ENCODE measurements at places on chromosomes 6 and 20.

DNA sequence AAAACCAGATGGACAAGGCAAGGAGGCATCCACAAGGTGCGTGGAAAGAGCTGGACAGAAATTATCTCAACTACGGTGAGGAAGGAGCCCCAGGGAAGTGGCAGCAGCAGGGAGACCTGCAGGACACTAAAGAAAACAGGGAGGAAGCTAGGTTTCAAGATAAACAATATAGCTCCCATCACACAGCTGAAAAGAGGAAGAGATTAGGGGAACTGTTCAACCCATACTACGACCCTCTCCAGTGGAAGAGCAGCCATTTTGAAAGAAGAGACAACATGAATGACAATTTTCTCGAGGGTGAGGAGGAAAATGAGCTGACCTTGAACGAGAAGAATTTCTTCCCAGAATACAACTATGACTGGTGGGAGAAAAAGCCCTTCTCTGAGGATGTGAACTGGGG, 26.8 kb downstream of the TRMT6 start:
- H3K27ac ChIP-seq = no peak overlapping the region
- no peak for DNase-seq
- H3K4me1 ChIP-seq = peaks cover 3% of the 10 kb centered on the region

DNA sequence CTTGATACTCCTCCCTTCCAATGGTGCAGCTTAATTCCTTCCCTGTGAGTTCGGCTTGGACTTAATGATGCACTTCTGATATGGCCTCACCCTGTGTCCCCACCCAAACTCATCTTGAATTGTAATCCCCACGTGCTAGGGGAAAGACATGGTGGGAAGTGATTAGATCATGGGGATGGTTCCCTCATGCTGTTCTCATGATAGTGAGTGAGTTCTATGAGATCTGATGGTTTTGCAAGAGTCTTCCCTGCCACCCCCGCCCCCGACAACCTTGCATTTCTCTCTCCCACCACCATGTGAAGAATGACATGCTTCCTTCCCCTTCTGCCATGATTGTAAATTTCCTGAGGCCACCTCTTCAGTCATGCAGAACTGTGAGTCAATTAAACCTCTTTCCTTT, 50.3 kb upstream of the HLA-G start:
- no peak overlapping the region for H3K27ac ChIP-seq
- DNase-seq = no peak
- H3K4me1 ChIP-seq = no peaks in the 10 kb centered on the region
- H3K27me3 ChIP-seq = peaks cover 35% of the 10 kb centered on the region

DNA sequence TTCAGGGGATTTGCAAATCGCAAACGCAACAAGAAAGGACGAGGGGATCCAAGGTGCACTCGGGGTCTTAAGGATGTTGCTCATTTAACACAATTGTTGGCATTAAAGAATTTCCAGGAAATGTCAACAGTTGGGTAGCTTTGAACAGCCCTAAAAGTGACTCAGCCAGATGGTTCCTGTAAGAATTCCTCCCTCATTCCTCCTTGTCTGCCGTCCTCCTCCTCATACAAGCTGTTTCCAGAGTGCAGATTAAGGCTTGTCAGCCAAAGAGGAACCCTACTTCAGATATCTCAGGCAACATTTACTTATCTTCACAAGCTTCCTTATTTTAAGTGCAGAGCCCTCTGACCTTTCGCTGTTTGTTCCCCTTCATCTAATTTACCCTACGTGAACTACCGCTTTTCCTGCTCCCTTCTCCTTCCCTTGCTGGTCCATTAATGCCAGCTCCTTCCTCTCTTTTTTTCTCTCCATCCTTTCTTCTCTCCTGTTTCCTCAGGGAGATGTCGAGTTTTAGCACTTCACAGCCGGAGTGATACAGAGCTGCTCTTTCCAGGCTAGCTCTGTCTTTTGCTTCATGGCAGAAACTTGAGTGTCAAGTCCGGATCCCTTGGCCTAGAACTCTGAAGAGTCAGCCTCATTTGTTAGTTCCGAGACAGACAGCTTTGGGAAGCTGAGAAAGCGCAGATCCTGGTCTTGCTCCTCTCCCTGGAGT, 26.1 kb upstream of the TBC1D7 start:
- peak overlapping the region; percentile 56 for H3K27ac ChIP-seq
- no peaks in the 10 kb centered on the region for H3K27me3 ChIP-seq
- no peak overlapping the region for H3K4me3 ChIP-seq

GRCh38 chr20:40961686-40962640, 66.7 kb upstream of the TOP1 start:
- no peak for DNase-seq
- peaks cover 4% of the 10 kb centered on the region for H3K4me1 ChIP-seq
- no peaks in the 10 kb centered on the region for H3K27me3 ChIP-seq
- no peak overlapping the region for H3K27ac ChIP-seq
- H3K36me3 ChIP-seq = no peaks in the 10 kb centered on the region
- H3K4me3 ChIP-seq = no peak overlapping the region

DNA sequence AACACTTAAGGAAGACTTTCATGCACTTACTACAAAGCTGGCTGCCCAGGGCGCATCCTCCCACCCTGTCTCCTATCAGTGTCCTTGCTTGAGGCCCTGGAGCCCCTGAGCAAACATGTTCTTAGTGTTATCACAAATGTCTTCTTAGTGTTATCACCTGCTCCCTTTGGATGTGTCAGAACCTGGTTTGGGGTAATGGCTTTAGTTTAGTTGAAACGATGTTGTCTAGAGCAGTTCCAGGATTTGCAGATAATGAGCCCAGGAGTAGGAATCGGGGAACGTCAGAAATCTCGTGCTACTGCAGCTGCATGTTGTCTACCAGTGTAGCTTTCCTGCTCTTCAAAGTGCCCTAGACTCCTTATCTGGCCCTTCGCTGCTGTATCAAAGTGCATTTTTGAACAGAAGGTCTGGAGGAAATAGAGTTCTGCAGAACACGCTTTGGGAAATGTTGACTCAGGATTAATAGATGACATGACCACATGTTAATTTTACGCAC, 69.6 kb downstream of the PHACTR2 start:
- no peak overlapping the region for H3K27ac ChIP-seq
- H3K4me3 ChIP-seq = no peak overlapping the region
- H3K4me1 ChIP-seq = peaks cover 11% of the 10 kb centered on the region
- no peaks in the 10 kb centered on the region for H3K27me3 ChIP-seq

DNA sequence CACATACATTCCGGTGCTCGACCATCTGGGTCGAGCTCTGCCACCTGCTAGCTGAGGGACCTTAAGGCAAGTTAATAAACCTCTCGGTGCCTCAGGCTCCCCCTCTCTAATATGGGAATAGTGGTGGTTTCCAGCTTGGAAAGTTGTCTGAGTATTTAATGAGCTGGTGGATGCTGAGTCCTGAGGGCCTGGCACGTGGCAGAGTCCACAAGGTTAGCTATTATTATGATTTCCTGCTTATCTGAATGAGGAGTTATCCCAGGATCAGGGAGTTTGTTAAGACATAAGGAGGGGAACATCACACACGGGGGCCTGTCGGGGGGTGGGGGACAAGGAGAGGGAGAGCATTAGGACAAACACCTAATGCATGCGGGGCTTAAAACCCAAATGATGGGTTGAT, 80.1 kb upstream of the SLC22A23 start:
- DNase-seq = no peak
- H3K27me3 ChIP-seq = no peaks in the 10 kb centered on the region
- no peaks in the 10 kb centered on the region for H3K36me3 ChIP-seq
- H3K27ac ChIP-seq = no peak overlapping the region

DNA sequence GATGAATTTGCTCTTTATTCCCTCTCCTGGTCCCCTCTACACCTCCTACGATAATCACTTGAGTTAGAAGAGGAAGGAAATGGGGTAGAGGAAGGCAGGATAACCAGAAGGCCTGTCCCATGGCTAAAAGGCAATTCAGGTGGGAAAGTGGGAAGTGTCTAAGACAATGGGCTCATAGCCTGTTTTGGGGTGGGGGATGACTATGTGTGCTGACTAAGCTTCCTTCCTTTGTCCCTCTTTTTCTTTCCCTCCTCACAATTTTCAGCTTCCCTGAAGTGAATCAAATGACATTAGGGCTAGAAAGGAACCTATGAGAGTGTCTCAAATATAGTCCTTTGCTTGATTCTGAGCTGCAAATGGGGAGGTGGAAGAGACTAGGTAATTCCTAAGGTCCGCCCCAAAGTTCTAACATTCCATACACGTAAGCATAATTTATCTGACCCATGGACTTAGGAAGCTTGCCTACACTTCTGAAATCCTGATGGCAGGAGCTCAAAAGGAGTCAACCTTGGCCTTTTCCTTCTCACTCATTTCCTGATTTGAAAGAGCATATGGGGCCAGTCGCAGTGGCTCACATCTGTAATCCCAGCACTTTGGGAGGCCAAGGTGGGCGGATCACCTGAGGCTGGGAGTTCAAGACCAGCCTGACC, 24.3 kb downstream of the EDEM2 start:
- H3K27ac ChIP-seq = no peak overlapping the region
- H3K4me1 ChIP-seq = no peaks in the 10 kb centered on the region
- DNase-seq = no peak
- no peaks in the 10 kb centered on the region for H3K27me3 ChIP-seq
- peaks cover 51% of the 10 kb centered on the region for H3K36me3 ChIP-seq
- H3K4me3 ChIP-seq = no peak overlapping the region

- H3K27ac ChIP-seq = no peak overlapping the region
- peak; percentile 60 for DNase-seq
- H3K4me1 ChIP-seq = no peaks in the 10 kb centered on the region
- peaks cover 7% of the 10 kb centered on the region for H3K27me3 ChIP-seq
- no peaks in the 10 kb centered on the region for H3K36me3 ChIP-seq
Observed at GRCh38 chr6:159084493-159085091, 39.8 kb upstream of the TAGAP start.

- DNase-seq = no peak
- H3K27ac ChIP-seq = no peak overlapping the region
- no peak overlapping the region for H3K4me3 ChIP-seq
- H3K27me3 ChIP-seq = no peaks in the 10 kb centered on the region
- H3K4me1 ChIP-seq = no peaks in the 10 kb centered on the region
- H3K36me3 ChIP-seq = peaks cover 3% of the 10 kb centered on the region
Observed at GRCh38 chr6:2124260-2124709, 121.1 kb downstream of the GMDS start.

- H3K27me3 ChIP-seq = no peaks in the 10 kb centered on the region
- no peak overlapping the region for H3K27ac ChIP-seq
- H3K4me1 ChIP-seq = peaks cover 5% of the 10 kb centered on the region
- no peak overlapping the region for H3K4me3 ChIP-seq
- no peaks in the 10 kb centered on the region for H3K36me3 ChIP-seq
- peak; percentile 60 for DNase-seq
Observed at GRCh38 chr6:136526196-136526930, 23.9 kb downstream of the MAP7 start.

DNA sequence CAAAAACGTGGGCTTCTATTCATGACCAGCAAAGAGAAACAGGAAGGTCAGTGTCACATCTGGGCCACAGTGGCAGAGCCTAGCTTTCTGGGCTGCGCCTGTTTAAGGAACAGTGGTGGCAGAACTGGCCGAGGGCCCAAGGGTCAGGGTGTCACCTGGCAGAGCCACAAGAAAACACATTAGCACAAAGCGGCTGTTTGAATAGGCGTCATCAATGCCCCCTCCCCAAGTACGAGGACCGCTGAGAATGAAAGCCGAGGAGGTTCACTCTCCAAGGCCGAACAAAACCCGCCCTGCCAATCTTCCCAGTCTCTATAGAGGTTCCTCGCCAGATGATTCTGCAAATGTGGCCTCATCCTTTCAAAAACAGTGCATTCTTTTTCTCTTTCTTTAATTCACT, 125.2 kb upstream of the TRAF3IP2 start:
- no peak for DNase-seq
- no peaks in the 10 kb centered on the region for H3K27me3 ChIP-seq
- H3K4me1 ChIP-seq = peaks cover 4% of the 10 kb centered on the region
- peaks cover 31% of the 10 kb centered on the region for H3K36me3 ChIP-seq
- no peak overlapping the region for H3K27ac ChIP-seq

DNA sequence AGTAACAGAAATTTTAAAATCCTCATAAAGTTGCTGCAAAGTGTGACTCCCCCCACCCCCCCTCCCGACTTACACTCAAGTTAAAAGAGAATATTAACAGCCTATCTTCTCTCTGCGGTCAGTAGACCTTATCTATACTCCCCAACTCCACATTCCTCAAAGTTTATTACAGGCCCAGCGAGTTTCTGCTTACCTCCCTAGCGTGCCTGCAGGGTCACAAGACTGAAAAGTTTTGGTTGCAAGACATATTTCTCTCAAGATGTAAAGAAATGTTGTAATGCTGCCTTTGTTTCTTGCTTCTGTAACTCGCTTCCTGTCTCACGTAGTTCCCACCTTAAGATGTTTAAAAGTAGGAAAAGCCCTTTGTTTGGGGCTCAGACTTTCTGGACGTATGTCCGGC, 699.6 kb downstream of the PHF3 start:
- no peak overlapping the region for H3K4me3 ChIP-seq
- no peaks in the 10 kb centered on the region for H3K4me1 ChIP-seq
- no peak overlapping the region for H3K27ac ChIP-seq

DNA sequence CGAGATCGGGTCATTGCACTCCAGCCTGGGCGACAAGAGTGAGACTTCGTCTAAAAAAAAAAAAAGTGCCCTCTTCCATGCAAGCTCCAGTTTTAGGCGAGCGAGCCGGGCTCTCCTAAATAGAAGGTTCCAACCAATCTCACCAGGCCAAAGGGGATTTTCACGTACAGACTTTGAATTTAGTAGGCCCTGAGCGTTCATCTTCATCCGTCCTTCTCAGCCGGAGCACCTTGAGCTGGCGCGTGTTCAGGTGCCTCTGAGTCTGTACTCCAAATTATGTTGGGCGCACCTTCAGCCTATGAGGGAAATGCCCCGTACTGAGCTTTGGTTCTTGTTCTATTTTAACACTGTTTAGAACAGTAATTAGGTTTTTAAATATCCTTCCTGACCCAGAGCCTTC, 817 bp upstream of the TAP2 start:
- DNase-seq = no peak
- no peak overlapping the region for H3K27ac ChIP-seq
- H3K36me3 ChIP-seq = peaks cover 14% of the 10 kb centered on the region
- H3K4me3 ChIP-seq = no peak overlapping the region
- peaks cover 10% of the 10 kb centered on the region for H3K4me1 ChIP-seq
- no peaks in the 10 kb centered on the region for H3K27me3 ChIP-seq

- DNase-seq = no peak
- no peak overlapping the region for H3K27ac ChIP-seq
- H3K4me3 ChIP-seq = no peak overlapping the region
- no peaks in the 10 kb centered on the region for H3K4me1 ChIP-seq
Observed at GRCh38 chr6:108288742-108289141, 6.1 kb upstream of the AFG1L start.

- no peak overlapping the region for H3K27ac ChIP-seq
- H3K4me3 ChIP-seq = no peak overlapping the region
- no peak for DNase-seq
- no peaks in the 10 kb centered on the region for H3K36me3 ChIP-seq
- H3K27me3 ChIP-seq = no peaks in the 10 kb centered on the region
- peaks cover 2% of the 10 kb centered on the region for H3K4me1 ChIP-seq
Observed at GRCh38 chr6:137900815-137901214, 33.8 kb downstream of the TNFAIP3 start.

GRCh38 chr20:40276301-40276700, 412.7 kb downstream of the MAFB start:
- peaks cover 3% of the 10 kb centered on the region for H3K4me1 ChIP-seq
- H3K27ac ChIP-seq = no peak overlapping the region
- no peak for DNase-seq
- no peaks in the 10 kb centered on the region for H3K27me3 ChIP-seq

All from mesenchymal stem cell (in vitro differentiated cells and primary cell).